ENCODE measurements at places on chromosomes 11 and 22.
A peak's percentile ranks its signal among the peaks of the same experiment; 100 is the strongest.

DNA sequence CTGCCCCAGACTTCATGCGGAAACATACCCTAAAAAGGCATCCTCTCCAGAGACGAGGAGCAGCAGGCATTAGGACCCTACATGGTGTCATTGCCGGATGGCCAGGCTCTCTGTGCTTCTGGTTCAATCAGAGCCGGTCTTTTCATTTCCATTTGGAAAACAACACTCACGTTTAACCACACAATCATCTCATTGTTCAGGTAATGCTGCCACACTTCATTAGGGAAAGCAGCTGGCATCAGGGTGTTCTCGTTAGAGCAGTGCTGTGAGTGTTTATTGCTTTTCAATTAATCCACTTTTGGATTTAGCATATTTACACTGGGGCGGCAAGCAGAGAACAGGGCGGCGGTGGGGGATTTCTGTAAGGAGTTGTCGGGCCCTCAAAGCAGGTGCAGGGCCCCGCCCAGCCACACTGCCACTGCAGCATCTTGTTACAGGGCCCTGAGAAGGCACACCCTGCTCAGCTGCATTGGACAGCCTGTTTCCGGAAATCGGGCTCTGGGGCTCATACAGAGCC, 338.6 kb downstream of the SHANK2 start:
- DNase-seq, result peak; percentile 99

DNA sequence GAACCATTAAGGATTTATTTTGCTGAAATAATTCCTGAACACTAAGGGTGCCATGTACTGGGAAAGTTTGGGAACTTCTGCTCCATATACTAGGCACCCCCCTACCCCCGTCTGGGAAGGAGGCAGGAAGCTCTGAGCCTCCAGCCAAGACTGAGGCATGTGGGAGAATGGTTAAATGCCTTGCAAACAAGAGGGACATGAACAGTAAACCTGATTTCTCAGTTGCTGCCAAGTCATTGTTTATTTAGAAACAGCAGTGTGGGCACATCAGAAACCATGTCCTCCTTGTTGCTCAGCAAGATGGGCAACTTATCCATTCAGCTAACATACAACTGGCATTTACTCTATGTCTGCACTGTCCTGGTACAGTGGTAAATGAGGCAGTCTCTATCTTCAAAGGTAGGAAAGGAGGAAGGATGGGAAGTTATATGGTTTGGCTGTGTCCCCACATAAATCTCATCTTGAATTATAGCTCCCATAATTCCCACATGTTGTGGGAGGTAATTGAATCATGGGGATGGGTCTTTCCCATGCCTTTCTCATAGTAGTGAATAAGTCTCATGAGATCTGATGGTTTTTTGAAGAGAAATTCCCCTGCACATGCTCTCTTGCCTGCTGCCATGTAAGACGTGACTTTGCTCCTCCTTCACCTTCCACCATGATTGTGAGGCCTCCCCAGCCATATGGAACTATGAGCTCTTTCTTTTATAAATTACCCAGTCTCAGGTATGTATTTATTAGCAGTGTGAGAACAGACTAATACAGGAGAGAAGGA, 459.1 kb downstream of the MIAT start:
- no peak for DNase-seq

DNA sequence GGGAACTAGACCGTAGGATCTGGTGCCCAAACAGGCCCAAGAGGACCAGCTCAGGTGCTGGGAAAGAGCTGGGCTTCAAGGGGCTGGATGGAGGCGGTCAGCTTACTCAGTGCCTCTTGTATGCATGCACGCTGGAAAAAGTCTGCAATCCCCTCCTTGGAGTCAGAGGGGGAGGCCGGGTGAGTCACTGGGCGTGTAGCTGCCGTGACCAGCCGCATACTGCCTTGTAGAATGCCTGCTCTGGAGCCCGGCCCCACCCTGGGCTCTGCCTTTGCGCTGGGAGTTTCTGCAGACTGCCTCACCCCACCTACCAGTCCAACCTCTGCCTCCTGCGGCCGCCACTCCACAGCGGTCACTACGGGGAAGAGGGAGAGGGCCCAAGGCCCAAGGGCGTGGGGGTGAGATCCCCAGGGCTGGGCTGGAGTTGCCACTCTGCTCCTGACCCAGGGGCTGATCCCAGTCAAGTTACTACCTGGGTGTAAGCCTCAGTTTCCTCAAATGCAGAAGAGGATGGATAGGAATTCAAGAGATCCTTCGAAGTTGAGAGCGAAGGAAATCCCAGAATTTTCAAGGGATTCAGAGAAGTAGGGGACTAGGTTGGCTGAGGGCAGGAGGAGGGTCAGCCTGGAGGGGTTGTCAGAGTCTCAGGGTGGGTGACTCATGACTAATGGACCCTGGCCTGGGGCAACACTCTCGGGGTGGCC, 4.2 kb downstream of the MRGPRF start:
- DNase-seq, result no peak

GRCh38 chr11:77082838-77083565, 16.2 kb downstream of the CAPN5 start:
- no peak for DNase-seq

GRCh38 chr11:62611705-62612365, 740 bp downstream of the EML3 start:
- no peak for DNase-seq

DNA sequence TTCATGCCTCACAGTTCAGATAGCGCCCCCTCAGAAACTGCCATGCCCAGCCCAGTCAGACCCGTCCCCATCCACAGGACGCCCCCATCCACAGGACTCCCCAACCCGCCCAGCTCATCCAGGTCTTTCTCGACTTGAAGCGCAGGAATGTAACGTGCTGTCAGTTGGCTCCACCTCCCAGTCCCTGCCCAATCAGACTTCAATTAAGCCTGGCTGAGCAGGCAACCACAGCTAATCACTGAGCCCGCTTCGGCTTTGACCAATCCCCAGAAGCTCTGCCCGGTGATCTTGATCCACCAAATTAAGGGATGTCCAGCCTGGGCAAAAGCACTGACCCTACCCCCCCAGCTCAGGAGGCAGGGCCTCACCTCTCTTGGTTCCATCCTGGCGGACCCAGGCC, 10.5 kb upstream of the MFNG start:
- no peak for DNase-seq

- DNase-seq, result no peak
These were observed 23.3 kb downstream of the TSPAN32 start for GRCh38 chr11:2325123-2325522.

GRCh38 chr11:8283465-8284230, 20.0 kb upstream of the LMO1 start:
- peak; percentile 94 for DNase-seq

- DNase-seq, result no peak
These were observed 216.1 kb upstream of the ZBED5 start for GRCh38 chr11:11073996-11074395.

- DNase-seq, result no peak
These were observed 93.8 kb downstream of the CEP164 start for GRCh38 chr11:117421476-117421875.

DNA sequence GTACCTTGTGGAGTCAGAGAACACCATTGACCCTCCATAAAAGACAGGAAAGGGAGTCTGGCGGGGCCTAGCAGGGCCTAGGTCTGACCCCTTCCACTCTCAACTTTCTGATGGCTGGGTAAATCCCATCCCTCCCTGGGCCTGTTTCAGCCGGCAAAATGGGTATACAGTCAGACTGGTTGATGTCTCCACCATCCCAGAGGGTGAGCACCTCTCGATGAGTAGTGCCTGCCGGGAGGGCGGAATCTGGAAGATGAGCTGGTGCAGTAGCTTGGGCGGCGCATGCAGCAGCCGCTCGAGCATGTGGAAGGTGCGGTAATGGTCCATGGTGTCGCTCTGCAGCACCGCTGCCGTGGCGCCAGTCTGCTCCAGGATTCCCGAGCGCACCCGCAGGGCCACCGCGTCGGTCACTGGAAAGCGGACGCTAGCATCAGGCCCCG, 528 bp downstream of the FIBP start:
- no peak for DNase-seq

GRCh38 chr22:27848005-27848404, 46.4 kb upstream of the MN1 start:
- no peak for DNase-seq

GRCh38 chr22:37601203-37601539, 7.5 kb upstream of the GGA1 start:
- DNase-seq, result no peak

GRCh38 chr11:117905524-117905923, 23.7 kb downstream of the TMPRSS13 start:
- no peak for DNase-seq

- DNase-seq, result no peak
These were observed 67.4 kb downstream of the BRD1 start for GRCh38 chr22:49760280-49760629.

GRCh38 chr11:44624761-44625221, 59.3 kb downstream of the CD82 start:
- no peak for DNase-seq

DNA sequence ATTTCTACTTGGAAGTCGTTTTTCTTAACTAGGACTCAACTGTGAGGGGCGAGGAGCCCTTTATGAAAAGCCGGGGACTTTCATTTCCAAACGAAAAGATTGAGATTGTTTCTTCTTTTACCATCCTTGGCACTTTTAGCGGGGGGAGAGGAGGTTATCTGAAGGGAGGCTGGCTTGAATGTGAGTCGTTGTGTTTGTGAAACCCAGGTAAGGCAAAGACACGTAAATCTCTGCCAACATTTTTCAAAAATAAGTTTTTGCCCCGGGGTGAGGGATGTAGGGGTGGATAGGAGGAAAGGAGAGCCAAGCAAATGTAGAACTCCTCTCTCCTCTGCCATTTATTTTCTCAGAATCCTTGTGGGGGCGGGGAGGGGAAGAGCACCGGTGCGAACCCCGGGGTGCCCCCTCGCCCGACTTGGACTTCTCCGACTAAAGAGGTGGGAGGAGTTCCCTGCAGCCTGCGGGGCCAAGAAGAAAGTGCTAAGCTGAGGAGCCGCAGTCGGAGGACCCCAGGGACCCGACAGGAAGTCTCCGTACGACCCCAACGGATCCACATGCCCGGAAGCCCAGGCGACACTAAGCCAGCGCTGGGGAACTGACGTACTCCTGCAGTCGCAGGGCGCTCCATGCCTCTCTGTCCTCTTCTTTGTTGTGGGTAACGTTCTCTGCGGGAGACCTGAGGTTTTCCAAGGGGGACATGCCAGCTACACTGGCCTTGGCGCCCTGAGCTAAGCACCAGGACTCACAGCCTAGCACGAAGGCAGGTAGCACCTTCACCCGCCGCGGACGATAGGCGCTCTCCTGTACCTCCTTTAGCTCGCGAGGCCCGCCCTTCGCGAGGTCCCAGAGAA, 2.4 kb upstream of the WT1 start:
- DNase-seq, result no peak

DNA sequence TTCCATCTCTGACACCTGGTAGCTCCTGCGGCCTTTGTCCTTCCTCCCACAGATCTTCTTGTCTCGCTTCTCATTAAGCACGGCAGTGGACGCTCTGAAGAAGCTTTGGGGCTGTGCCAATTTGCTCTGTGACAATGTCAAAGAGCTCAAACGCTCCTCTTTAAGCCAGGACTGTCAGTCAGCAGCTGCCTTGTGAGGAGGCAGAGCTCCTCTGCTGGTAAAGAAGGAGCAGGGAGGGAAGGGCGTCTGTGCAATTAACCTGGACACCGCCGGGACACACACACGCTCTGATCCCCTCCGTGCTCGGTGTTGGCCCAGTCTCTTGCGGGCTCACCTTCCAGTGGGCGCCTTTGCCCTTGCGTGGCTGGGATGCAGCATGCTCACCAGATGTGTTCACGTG, 373.9 kb downstream of the BRD1 start:
- DNase-seq, result no peak

GRCh38 chr22:22748297-22748743, 103.9 kb downstream of the GGTLC2 start:
- no peak for DNase-seq

- DNase-seq, result peak; percentile 57
These were observed at the start of gene MYOD1 for GRCh38 chr11:17719028-17719937. MYOD1 (plus strand) TSS chr11:17719571; CDS start chr11:17719783, 212 bp downstream.

DNA sequence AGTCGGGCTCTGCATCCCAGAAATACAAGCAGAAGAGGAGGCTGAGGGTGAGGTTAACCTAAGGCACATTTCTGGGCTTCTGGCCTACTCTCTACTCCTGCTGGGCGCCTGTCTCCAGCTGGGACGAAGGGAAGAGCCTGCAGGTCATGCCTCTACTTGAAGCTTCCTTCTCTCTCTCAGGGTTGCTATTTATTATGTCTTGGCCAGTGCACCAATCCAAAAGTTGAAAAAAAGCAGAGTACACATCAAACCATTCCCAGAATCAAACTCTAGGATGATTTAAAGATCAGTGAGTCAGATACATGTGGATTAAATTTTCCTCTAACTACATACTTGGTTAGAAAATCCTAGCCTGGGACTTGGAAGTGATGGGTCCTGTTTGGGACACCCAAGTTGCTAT, 60.2 kb upstream of the CDON start:
- DNase-seq, result no peak

DNA sequence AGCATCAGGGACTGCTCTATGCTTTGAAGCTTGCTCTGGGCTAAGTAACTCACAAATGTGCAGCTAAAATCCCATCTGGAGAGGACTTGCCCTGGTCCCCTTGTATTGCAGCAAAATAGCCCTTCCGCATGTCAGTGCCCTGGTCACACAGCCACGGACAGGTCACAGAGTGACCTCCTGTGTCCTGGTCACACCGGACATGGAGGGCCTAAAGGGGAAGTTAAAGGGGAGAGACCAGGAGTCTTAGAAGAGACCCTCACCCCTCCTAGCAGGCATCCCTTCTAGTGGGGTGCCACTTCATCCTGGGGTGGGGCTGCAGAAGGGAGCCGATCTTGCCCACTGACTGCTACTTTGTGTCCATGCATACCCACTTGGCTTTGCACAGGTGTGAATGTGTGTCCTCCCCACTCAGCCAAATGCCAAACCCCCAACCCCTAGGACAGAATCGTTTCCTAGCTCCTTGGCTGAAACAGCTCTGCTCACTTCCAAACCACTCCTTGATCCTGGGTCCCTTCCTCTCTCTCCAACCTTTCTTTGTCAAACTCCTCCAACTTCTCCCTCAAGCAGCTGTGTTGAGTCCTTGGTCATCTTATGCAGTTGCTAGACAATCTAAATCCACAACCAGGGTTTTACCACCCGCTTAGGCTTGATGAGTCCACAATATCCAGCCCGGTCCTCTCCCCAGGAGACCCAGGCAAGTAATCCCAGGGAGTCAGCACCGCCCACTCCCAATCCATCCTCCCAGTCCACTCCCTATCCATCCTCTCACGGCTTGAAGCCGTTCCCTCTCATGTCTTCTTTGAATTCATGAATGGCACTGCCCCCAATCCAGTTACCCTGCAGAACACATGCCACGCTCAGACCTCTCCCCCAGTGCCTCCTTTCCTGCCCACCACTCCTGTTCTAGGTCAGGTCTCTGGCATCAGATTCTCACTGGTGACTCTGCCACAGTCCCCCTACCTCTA, 3.3 kb upstream of the FXYD6 start:
- DNase-seq, result no peak

DNA sequence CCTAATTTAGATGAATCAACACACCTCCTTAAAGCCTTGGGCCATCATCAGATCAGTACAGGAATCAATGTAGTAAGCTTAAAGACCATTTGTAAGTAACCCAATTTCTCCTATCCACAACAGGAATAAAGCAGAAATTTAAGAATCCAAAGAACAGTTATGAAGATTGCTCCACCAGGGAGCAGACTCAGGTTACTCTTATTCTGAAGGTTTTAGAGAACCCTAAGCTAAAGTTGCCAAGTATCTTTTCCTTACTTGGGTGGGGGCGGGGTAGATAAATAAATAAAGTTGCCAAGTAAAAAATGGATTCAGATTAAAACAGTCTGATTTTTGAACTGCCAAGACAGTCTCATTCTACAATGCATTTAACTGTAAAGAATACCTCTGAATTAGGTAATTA, 18.1 kb downstream of the CKAP5 start:
- no peak for DNase-seq
